ENCODE measurements at places on chromosomes 5 and 9.

DNA sequence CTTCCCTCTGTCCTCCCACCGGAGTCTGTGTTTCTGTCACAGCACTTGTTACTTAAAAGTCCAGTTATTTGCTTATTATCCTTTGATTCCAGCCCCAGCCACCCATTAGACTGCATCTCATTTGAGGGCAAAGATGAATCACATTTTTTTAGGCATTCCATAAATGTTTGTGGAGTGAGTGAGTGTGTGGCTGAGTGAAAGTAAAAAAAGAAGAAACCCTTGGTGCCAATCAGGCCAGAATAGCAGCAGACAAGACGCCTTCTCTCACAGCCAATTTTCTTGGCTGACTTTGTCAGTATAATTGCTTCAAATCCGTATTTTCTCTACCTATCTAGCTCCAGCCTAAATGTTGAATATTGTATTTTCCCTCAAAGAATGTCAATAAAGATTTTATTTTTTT is 613.0 kb upstream of the WWC1 start:
- no peak for DNase-seq

DNA sequence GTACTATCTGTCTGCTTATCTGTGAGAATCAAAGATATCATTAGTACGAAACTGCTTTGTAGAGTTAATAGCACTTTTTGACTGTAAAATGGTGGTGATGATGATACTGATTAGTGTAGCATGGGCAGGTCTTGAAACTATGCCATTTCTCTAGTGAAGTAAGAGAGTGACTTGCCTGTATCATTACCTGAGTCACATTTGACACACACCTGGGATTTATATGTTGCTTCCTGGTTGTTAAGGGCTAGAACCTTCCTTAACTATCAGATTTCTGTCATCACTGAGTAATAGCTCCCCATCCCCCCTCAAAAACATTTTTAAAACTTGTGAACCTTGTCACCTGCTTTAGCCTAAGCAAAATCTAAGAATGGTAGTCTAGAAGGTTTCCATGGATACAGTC is 135.6 kb upstream of the RORB start:
- DNase-seq, result no peak

GRCh38 chr9:95103871-95104580 is 213.5 kb downstream of the FANCC start:
- no peak for DNase-seq

DNA sequence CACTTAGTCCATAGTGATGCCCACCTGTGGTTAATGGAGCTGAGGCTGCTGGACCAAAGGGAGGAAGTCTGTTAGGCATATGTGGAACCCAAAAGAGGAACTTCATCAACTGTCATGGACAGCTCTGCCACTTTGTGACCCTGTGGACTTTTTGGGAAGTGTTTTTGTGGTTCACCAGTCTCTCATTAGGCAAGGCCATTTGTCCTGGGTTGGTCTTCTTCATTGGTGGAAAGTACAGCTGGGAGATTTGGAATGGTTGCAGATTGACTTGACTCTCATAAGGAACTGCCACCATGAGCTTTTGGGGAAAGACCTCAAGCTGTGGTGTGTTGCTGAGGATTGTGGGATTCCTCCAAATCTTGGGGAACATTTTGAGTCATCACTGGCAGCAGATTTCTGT is 31.9 kb upstream of the IL12B start:
- DNase-seq, result no peak

- no peak for DNase-seq
Observed at GRCh38 chr5:138336952-138337684, 948 bp upstream of the FAM53C start.

- no peak for DNase-seq
Observed at GRCh38 chr5:10499776-10500175, 58.1 kb downstream of the ROPN1L start.

DNA sequence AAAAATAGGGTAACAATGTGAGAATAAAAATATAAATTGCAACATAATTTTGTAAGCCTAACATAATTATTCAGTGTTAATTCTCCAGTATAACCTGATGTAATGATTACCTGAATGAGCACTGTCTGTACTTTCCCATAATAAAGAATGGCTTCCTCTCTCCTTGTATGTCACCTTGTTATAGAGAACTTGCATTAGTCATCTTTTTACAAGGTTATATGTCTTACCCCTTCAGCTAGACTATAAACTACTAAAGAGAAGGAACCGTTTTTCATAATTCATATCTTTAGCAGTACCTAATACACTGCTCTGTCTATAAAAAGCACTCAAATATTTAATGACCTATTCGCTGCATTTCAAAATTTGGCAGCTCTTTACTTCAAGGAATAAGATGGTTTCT is 19.8 kb downstream of the STRBP start:
- no peak for DNase-seq

DNA sequence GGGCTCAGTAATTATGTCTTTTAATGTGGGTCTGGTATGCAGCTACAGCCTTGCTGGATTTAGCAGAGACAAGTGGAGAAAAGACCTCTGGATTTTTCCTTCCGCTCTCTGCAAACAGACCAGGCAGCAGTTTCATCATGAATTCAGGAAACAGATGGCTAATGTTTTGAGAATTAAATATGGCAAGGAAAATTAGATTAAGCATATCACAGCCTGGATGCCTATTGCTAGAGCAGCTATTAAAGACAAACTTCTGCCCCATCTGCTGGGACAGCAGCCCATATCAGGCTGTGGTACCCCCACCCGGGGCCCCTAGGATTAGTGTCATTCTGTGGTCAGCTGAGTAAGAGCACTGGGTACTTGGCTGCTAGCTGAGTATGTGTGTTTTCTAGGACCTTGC is 6.2 kb downstream of the SKP2 start:
- DNase-seq, result no peak

GRCh38 chr5:53923961-53924360 is 363.5 kb downstream of the NDUFS4 start:
- no peak for DNase-seq

DNA sequence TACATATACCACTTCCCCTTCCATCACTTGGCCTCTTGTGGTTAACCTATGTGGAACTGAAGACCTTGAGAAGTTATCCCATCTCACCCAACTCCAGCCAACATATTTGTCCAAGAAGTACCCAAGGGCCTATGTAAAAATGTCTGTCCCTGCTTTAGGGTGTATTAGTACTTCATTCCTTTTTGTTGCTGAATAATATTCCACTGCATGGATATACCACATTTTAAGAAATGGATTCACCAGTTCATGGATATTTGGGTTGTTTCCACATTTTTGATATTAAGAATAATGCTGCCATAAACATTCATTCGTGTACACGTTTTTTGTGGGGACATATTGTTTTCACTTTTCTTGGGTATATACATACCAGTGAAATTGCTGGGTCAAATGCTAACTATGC is 28.6 kb downstream of the IDNK start:
- no peak for DNase-seq

- no peak for DNase-seq
Observed at GRCh38 chr5:33737697-33738096, 154.1 kb downstream of the ADAMTS12 start.

- peak; percentile 34 for DNase-seq
Observed at GRCh38 chr5:18281947-18282581, 647.8 kb downstream of the TAF11L14 start.

DNA sequence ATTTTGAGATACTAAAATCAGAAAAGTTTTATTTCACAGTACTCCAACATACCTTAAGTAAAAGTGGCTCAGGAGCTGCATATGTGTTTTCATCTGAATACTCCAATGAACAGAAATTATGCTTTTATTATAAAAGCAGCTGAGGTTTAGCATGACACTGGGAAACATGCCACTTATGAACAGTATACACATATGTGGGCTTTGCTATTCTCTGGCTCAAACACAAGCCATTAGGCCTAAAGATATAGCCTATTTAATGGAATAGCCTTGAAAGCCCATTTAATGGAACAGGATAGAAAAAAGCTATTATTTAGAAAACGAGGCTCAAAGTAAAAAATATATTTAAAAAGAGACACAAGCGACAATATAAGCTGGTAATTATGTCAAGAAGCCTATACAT is 74.1 kb downstream of the SLC38A9 start:
- DNase-seq, result no peak

DNA sequence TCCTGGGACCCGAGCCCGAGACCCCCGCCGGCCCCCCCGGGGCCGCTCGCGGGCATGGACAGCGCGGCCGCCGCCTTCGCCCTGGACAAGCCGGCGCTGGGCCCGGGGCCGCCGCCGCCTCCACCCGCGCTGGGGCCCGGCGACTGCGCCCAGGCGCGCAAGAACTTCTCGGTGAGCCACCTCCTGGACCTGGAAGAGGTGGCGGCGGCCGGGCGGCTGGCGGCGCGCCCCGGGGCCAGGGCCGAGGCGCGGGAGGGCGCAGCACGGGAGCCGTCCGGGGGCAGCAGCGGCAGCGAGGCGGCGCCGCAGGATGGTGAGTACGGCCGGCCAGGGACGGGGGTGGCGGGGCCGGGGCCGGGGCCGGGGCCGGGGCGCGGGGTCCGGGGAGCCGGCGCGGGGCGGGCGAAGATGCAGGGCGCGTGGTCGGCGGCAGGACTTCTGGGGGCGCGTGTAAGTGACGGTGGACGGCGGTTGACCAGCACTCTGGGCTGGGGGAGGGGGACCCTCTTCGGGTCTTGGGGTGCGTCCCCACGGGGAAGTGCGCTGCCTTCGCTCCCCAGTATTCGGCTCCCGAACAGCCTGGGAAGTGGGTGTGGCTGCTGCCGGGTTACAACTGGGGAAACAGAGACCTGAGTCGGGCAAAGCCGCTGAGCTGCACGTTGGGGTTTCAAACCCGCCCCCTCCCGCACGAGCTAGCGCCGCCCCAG is 520 bp downstream of the PRRX2 start:
- DNase-seq, result no peak

- DNase-seq, result no peak
Observed at GRCh38 chr9:135610290-135611141, 28.8 kb downstream of the GLT6D1 start.

GRCh38 chr5:100841358-100842076 is 61.6 kb downstream of the ST8SIA4 start:
- DNase-seq, result no peak

- DNase-seq, result no peak
Observed at GRCh38 chr5:36653044-36653705, 46.8 kb downstream of the SLC1A3 start.

DNA sequence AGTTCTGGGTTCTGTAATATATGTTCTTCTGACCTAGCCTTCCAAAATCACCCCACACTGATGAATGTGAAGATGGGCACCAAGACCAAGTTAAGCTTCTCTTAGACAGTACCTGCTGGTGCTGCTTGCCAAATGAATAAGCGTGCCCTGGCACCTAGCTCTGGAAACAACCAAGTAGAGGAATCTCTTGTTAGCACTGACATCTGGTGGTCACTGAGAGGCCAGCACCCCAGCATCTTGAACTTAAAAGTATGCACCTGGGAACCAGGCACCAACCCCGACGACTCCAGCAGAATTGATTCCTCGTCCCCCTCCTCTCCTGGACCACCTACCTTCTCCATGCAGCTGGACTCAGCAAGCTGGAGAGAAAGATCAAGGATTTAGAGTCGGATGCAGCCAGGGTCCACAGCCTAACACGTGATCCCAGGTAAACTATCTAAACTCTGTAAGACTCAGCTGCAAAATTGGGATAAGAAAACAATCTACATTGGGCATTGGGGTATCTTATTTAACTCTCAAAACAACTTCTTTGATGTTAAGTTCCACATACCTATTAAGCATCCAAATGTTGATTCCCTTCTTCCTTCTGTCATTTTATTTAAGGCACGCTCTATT is 89.8 kb downstream of the SLC1A3 start:
- no peak for DNase-seq

GRCh38 chr9:95017062-95017461 is 290.6 kb downstream of the AOPEP start:
- DNase-seq, result no peak

DNA sequence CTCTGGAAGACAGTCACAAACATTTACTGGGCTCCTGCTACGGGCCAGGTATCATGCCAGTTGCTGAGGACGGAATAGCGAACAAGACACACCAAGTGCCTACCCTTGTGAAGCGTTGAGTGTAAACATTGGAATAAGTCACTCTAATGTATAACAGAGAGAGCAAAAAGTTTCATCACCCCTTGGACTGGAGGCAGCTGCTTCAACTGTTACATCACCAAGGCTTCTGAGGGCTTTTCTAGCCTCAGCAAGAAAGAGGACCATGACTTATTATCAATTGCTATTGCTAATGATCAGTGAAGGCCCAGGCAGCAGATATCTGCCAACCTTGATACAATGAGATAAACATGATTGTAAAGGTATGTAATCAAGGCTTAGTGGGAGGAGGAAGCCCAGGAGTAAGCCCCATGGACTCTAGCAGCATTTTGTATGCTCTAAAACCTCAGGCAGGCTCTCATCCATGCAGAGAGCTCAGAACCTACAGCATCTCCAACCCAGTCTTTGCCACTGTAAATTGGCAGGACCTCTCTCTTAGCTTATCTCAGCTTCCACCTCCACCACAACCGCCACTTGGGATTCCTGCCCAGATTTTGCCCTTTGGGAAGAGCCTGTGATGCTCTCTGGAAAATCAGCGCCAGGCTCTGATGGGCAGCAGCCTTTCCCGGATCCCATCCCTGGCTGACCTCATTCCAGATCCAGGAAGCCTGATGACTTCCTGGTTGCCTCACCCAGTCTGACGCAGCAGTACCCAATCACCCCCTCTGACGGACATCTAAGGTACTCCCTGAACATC is 54.5 kb downstream of the ADAM19 start:
- DNase-seq, result no peak

GRCh38 chr5:74316064-74316603 is 324.4 kb downstream of the ENC1 start:
- DNase-seq, result peak; percentile 6

DNA sequence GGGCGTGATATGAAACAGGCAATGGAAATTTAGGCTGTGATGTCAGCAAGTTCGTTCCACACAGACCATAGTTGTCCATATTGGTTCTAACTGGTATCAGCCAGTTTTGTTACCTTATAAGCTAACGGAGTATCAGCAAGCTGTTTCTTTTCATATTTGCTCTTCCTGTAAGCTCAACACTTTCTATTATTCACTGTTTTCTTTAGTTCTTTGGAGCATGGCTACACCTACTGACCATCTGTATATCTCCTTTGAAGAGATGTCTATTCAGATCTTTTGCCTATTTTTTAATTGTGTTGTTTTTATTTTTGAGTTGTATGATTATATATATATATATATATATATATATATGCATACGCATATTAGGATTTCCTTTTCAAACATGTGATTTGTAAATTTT is 1057.2 kb upstream of the CDH10 start:
- DNase-seq, result no peak

GRCh38 chr9:126108240-126108639 is 218.4 kb upstream of the MVB12B start:
- no peak for DNase-seq

Measured in NCI-H1092 (cell line).